ENCODE measurements at places on chromosomes 1 and 21. TPM values are rescaled to one million over a fixed set of nuclear protein-coding genes. Genes with fewer than 3 reads are reported as not detected.

Gene GBP3
- total RNA-seq: 17.7 TPM

GRCh38 chr1:55287723-55288122, 72.6 kb upstream of the USP24 start:
- DNase-seq: no peak
- H3K27ac ChIP-seq: no peak overlapping the region
- no peak overlapping the region for H3K4me3 ChIP-seq
- no peaks in the 10 kb centered on the region for H3K27me3 ChIP-seq

GRCh38 chr1:164953098-164953497, 394.1 kb downstream of the PBX1 start:
- no peak overlapping the region for H3K27ac ChIP-seq
- no peaks in the 10 kb centered on the region for H3K36me3 ChIP-seq
- H3K4me1 ChIP-seq: no peaks in the 10 kb centered on the region
- DNase-seq: no peak
- no peak overlapping the region for H3K4me3 ChIP-seq
- no peaks in the 10 kb centered on the region for H3K27me3 ChIP-seq

Gene NPPB
- total RNA-seq: not detected

Gene MEX3A
- total RNA-seq: 6.6 TPM

- no peak for DNase-seq
- H3K36me3 ChIP-seq: no peaks in the 10 kb centered on the region
- no peak overlapping the region for H3K27ac ChIP-seq
Observed at GRCh38 chr1:247465796-247466195, 7.9 kb upstream of the OR2B11 start.

DNA sequence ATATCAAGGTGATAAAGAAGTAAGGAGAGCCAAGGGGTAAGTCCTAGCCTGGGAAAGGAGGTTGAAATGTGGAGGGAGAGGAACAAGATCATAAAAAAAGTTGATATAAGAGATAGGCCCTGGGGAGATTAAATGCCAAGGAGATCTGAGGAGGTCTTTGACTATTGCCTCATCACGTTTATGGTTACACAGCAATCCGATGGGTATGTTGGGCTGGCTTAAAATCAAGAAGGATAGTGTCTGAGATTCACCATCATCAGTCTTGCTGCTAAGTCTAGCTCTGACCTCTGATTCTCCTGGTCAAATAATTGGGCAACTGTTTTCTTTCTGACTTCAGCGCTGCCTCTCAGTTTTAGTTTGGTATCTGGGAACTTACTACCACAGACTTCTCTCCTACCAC, 416.3 kb downstream of the GPATCH2 start:
- H3K4me3 ChIP-seq: no peak overlapping the region
- no peaks in the 10 kb centered on the region for H3K27me3 ChIP-seq
- no peaks in the 10 kb centered on the region for H3K4me1 ChIP-seq
- no peaks in the 10 kb centered on the region for H3K36me3 ChIP-seq
- DNase-seq: no peak

Gene NBPF6
- 0.94 TPM for total RNA-seq

DNA sequence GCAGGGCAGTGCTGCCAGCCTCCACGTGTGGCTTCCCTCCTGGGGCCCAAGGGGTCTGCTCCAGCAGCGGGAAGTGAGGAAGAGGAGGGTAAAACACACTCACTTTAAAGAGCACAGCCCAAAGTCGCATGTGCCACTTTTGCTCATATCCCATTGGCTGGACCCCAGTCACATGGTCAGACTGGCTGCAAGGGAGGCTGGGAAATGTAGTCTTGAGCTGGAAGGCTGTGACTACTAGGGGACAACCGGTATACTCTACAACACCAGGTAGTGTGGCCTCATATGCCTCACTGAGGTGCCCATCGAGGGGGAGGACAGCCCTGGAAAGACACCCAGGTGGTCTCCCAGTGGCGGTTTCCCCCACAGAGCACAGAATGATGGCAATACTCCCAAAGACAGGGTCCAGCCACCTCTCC, 45.2 kb downstream of the CAMK2N1 start:
- no peaks in the 10 kb centered on the region for H3K27me3 ChIP-seq
- H3K36me3 ChIP-seq: no peaks in the 10 kb centered on the region
- H3K4me1 ChIP-seq: no peaks in the 10 kb centered on the region

- no peak overlapping the region for H3K4me3 ChIP-seq
- no peaks in the 10 kb centered on the region for H3K36me3 ChIP-seq
- no peaks in the 10 kb centered on the region for H3K4me1 ChIP-seq
- DNase-seq: no peak
- no peaks in the 10 kb centered on the region for H3K27me3 ChIP-seq
Observed at GRCh38 chr21:33505833-33506232, 14.3 kb upstream of the DNAJC28 start.

Gene C1orf115
- total RNA-seq: 5.6 TPM

GRCh38 chr1:172646653-172647052, 12.2 kb upstream of the FASLG start:
- H3K4me1 ChIP-seq: peaks cover 7% of the 10 kb centered on the region
- H3K27ac ChIP-seq: no peak overlapping the region
- no peak overlapping the region for H3K4me3 ChIP-seq
- no peaks in the 10 kb centered on the region for H3K36me3 ChIP-seq
- no peaks in the 10 kb centered on the region for H3K27me3 ChIP-seq

Gene EIF3I
- 229 TPM for total RNA-seq

Gene RAB7B
- total RNA-seq: not detected

Gene SYNC
- 2.1 TPM for total RNA-seq

DNA sequence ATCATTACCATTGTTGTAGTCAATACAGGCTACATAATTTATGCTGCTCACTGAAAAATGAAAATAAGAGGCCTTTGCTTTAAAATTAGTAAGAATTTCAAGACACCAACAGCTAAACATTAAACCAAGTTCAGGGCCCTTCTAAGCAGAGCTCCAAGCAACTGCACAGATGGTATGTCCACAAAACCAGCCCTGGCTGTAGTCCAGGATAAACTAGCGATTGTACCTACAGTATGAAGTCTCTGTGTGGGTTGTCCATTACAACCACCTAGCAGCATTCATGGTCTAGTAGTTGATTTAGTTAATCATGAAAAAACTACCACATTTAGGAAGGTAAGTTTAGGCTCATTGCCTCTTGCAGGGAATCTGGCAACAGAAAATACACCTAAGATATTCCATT, 35.3 kb downstream of the CLCA4 start:
- no peak overlapping the region for H3K27ac ChIP-seq
- no peaks in the 10 kb centered on the region for H3K36me3 ChIP-seq
- DNase-seq: no peak
- no peak overlapping the region for H3K4me3 ChIP-seq

DNA sequence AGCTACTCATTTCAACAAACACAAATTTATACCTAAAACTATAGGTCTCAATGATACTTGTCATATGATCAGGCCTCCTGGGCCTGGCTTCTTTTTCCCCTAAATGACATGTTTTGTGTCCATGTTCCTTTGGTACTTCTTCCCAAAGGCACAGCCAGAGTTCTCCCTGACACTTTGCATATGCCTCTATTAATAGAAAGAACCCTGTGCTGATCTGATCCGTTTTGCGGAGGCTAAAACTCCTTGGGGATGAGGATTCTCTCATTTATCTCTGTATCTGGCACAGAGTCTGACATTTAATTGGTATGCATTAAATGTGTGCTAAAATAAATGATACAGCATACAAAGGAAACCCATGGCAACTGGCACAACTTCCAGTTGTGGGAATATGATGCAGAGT, 11.5 kb downstream of the ATPAF1 start:
- no peaks in the 10 kb centered on the region for H3K27me3 ChIP-seq
- H3K4me3 ChIP-seq: no peak overlapping the region
- peaks cover 14% of the 10 kb centered on the region for H3K36me3 ChIP-seq
- no peak for DNase-seq
- H3K4me1 ChIP-seq: 0 out of 2 replicates have a peak, but pooled peaks cover 4% of the 10 kb centered on the region

DNA sequence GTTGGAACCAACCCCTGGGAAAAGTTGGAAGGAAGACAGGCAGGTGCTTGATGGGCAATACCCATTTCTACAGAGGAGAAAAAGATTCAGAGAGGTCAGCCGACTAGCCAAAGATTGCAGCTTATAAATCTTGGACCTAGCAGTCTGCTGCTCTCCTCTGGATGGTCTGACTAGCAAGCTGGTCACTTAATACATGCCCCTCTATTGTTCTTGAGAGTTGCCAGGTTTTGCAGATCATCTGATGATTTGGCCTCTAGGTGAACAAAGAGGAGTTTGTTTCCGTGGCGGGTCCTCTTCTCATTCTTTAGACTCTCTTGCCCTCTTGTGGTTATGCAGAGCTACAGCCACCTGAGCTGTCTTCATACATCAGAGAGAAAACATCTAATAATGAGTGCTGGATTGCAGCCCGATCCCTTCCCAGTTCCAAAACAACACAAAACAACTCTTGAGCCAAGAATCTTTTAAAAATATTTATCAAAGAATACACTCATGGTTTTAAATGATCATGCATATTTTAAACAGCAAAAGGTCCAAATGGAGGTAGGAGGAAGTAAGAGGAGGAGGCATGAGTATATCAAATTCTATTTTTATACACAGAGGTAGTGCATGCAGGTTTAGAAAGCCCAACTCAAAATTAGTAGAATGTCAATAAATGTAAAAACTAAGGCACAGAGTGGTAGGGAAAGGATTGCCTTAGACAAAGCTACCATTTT, 115.7 kb downstream of the SLC30A10 start:
- DNase-seq: peak; percentile 45
- H3K27me3 ChIP-seq: peaks cover 5% of the 10 kb centered on the region
- no peaks in the 10 kb centered on the region for H3K4me1 ChIP-seq
- no peaks in the 10 kb centered on the region for H3K36me3 ChIP-seq

- no peak overlapping the region for H3K27ac ChIP-seq
- no peaks in the 10 kb centered on the region for H3K36me3 ChIP-seq
- no peak for DNase-seq
- H3K4me1 ChIP-seq: no peaks in the 10 kb centered on the region
- no peak overlapping the region for H3K4me3 ChIP-seq
Observed at GRCh38 chr1:199356561-199356960, 670.9 kb upstream of the NR5A2 start.

Gene GJA9
- 0.48 TPM for total RNA-seq

DNA sequence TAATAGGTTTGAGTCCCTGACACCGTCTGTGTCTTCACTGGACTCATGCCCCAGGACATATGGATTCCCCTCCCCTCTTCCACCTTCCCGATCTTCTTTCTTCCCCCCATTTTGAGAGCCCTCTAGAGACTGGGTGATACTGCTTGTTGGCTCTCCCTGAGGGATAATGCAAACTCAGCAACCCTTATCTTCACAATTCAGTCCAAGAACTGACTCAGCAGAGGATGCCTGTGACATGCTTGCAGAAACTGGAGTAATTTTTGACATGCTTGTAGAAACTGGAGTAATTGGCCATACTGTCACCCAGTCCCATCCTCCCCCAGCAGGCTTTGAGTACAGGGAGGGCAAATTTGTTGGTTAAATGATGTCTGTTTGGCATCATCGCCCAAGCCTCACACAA, 127.6 kb upstream of the CTTNBP2NL start:
- no peak overlapping the region for H3K27ac ChIP-seq
- H3K36me3 ChIP-seq: no peaks in the 10 kb centered on the region
- H3K4me3 ChIP-seq: no peak overlapping the region
- H3K27me3 ChIP-seq: peaks cover 28% of the 10 kb centered on the region

GRCh38 chr1:179870870-179871269, 6.7 kb downstream of the TOR1AIP2 start:
- peaks cover 15% of the 10 kb centered on the region for H3K4me1 ChIP-seq
- no peaks in the 10 kb centered on the region for H3K27me3 ChIP-seq
- H3K4me3 ChIP-seq: no peak overlapping the region

DNA sequence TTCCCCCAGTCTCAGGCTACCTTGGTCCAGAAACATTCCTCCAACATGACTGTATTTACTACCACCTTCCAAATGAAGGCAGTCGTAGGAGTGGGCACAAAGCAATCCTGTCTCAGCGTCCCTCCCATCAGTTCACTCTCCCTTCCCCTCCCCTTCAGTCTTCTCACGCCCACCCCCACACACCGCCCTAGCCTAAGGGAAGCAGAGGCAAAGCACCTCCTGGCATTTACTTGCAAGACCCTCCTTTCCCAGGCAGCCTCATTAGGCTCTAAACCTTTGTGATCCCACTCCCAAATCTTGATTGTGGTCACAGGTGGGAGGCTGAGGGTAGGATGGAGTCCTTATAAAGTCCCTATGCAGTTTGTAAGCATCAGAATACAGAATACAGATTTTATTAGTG, 23.9 kb upstream of the LPAR3 start:
- no peak overlapping the region for H3K27ac ChIP-seq
- H3K27me3 ChIP-seq: no peaks in the 10 kb centered on the region
- no peaks in the 10 kb centered on the region for H3K36me3 ChIP-seq
- H3K4me1 ChIP-seq: peaks cover 8% of the 10 kb centered on the region
- H3K4me3 ChIP-seq: no peak overlapping the region
